ENCODE measurements at places on chromosomes 4 and X.
A peak's percentile ranks its signal among the peaks of the same experiment; 100 is the strongest.

DNA sequence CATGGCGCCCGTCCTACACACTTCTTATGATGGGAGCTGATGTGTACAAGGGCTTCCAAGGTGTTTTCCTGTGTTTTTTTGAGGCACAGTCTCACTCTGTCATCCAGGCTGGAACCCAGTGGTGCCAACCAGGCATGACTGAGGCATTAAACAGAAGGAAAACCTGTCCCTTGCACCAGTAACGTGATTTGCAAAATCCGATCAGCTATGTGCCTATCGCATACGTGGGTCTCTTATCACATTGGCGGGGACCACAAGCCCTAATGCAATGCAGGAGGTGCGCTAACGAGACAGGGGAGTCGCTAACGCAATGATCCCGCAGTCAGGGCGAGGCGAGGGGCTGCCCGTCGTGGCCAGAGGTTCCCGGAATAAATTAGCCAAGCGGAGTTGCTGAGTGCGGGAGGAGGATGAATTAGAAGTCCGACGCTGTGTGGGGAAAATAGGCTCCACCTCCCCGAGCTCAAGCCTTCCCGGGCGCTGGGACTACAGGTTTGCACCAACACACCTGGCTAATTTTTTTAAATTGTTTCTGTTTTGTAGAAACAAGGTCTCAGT, 162.7 kb downstream of the SHOX start:
- no peak for DNase-seq

GRCh38 chr4:6463311-6464289, 8.8 kb downstream of the PPP2R2C start:
- no peak for DNase-seq

- DNase-seq, result no peak
Measured at GRCh38 chr4:141346144-141346543, 125.4 kb downstream of the ZNF330 start.

DNA sequence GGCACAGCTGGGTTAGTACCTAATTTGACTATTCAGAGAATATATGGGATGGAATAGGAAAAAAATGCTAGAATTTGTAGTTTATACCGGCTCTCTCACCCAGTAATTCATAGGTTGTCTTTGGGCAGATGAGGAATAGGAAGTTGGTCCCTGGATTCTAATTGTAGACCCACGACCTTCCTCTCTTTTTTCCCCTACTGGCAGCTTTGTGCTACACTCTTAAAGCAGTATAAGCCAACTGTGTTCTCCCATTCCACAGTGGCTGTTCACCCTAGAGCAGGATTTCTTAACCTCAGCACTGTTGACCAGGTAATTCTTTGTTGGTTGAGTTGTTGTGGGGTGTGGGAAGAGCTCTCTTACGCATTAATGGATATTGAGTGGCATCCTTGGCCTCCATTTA, 92.9 kb downstream of the FNIP2 start:
- no peak for DNase-seq

DNA sequence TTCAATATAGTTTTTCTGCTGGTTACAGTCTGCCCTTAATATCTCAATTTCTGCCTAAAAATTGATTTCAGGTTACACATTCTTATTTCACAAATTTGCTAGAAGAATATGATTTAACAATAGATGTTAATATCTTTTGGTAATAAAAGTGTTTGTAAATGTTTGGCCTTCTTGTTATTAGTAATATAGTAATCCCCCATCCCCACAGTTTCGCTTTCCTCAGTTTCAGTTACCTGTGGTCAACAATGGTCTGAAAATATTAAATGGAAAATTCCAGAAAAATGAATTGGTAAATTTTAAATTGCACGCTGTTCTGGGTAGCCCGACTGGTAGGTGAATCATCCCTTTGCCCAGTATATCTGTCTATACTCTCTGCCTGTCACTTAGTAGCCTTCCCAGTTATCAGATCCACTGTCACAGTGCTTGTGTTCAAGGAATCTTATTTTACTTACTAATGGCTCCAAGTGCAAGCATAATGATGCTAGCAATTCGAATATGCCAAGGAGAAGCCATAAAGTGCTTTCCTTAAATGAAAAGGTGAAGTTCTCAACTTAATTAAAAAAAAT, 3.5 kb upstream of the BMP2K start:
- DNase-seq, result no peak

DNA sequence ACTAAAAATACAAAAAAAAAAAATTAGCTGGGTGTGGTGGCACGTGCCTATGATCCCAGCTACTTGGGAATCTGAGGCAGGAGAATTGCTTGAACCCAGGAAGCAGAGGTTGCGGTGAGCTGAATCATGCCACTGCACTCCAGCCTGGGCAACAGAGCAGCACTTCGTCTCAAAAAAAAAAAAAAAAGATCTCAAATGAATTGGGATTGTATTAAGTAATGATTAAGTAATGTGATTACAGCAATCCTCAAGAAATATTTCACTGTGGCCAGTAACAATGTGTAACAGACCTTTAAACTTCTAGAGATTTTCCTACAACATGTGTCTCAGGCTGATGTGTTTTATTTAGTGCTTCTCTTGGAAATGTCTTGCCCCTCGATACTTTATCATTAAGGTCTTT, 46.8 kb downstream of the PKD2 start:
- no peak for DNase-seq

DNA sequence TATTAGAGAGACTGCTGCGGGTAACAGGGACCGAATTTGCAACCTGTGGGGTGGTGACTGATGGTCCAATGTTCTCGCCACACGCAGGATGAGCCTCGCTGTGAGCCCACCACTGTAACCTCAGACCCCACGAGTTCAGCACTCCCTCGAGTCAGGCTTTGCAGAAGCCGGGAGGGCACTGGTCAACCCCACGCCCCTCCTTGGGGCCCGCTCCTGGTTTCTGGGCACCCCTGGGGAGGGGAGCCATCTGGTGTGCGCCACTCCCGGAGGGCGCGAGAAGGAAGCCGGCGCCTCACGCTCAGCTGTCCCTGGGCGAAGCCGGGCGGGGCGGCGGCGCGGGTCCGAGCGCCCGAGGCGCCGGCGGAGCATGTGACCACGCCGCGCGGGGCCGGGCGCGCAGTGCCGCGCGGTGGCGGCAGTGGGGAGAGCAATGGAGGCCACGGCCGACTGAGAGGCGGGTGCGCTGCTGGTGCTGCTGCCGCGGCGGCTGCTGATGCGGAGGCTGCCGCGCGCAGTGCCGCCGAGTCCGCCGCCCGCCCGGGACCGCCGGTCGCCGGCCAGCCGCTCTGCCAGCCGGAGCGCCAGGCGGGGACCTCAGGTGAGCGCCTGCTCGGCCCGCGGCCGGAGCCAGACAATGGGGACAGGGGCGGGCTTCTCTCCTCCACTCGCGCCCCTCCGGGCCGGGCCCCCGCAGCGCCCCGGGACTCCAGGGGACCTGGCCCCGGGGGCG, 100.1 kb downstream of the CEP135 start:
- peak; percentile 33 for DNase-seq

GRCh38 chr4:22635692-22636091, 57.0 kb upstream of the GBA3 start:
- DNase-seq, result no peak

DNA sequence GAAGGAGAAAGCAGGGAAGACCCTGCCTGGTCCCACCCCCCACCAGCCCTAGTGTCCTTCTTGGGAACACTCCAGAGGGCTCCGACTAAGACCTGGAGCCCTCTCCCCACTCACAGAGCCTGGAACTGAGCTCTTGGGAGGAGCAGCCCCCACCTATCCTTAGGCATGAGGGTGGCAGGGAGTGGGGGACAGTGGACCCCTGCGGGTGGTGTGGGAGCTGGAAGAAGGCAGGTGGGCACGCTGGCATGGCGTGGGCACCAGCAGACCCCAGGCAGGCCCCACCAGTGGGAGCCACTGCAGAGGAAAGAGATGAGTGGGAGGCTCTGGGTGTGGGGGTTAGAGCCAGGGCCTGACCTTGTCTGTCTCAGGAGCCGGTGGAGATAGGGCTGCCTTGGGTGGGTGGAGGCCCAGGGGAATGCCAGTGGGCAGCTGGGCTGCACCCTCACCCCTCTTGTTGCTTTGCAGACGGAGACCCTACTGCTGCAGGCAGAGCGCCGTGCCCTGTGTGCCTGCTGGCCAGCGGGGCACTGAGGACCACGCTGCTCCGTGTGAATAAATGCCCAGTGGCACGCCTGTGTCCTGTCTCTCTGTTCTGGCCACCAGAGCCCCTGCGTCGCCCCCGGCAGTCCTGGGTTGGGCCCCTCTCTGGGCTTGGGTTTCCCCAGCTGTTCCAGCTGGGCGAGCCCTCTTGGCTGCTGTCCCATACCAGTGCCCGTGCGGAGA, 15.6 kb upstream of the NAT8L start:
- no peak for DNase-seq

DNA sequence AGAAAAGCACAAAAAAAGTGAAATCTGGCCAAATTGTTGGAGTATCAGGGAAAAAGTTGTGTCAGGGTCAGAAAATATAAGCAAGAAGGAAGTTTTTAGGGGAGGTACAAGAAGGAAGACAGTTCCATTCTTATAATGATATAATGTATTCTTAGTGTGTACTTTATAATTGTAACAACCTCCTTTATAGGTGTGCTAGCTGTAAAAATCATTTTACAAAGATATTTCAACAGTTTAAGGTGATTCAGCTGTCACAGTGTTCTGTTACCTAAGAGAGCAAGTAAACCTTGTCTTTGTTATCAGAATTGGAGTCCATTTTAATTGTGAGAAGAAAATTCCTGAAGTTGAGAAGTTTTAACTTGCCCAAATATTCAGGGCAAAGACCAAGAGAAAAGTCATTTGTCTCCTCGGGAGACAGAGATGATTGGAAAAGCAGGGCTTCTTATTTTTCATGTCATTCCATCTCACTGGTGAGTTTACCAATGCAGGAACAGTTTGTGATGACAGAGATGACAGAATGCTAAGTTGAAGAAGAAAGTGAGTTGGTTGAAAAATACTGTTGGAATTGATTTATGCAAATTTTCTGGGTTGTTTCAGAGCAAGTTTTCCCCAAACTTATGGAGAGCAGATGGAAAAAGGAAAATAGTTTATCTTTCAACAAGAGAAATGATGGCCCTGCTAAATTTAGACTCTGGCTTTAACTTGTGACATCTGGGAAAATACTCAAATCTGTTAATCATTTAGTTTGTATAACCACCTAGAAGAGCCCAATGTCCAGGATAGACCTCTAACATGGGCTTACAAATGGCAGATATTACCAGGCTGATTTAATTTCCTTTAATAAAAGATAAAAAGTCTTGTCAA, 14.8 kb downstream of the INTS6L start:
- DNase-seq, result no peak

- peak; percentile 42 for DNase-seq
Measured at GRCh38 chrX:110310896-110311295, 7.0 kb downstream of the AMMECR1 start.

DNA sequence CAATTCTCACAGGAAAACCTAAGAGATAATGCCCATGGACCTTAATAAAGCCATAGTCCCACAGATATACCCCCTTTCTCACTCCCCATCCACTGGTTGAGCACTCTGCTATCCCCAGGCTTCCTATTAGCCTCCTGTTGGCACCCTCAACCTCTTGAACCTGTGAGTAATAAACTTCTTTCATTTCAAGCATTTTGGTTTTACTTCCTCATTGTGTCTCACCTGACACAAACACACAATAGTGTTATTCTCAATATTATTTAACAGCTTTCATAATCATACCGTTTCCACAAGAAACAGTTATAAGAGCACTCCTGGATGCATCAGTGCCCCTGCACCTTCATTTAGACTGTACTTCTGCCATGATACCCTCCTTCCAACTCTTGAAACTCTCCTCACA, 56.8 kb downstream of the TRPC5 start:
- DNase-seq, result no peak

- no peak for DNase-seq
Measured at GRCh38 chrX:15546745-15547144, 46.1 kb downstream of the BMX start.

- no peak for DNase-seq
Measured at GRCh38 chr4:7448036-7448435, 13.3 kb upstream of the PSAPL1 start.

GRCh38 chr4:15130441-15130840, 128.2 kb downstream of the CPEB2 start:
- DNase-seq, result no peak

GRCh38 chr4:127370604-127371003, 262.2 kb upstream of the INTU start:
- no peak for DNase-seq

GRCh38 chr4:141427726-141428296, 207.1 kb downstream of the ZNF330 start:
- DNase-seq, result no peak

GRCh38 chr4:188439641-188440311, 300.5 kb downstream of the TRIML1 start:
- no peak for DNase-seq

- no peak for DNase-seq
Measured at GRCh38 chr4:124694946-124695598, 17.5 kb downstream of the ANKRD50 start.

DNA sequence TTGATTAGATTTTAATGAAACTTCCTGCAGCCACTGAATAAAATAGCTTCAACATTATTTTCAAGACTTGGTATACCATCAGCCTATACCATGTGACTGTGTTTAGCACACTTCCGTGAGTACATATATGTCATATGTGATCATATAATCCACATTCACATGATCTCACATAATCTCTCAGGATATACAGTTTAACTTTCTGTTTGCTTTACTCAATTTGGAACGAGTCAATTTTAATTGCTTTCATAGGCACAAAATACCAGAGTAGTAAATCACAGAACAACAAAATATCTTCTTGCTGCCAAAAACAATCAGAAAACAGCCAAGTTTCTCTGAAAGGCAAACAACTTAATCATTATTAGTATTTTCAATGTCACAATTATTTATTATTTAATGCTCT, 731.1 kb upstream of the DIAPH2 start:
- no peak for DNase-seq

GRCh38 chr4:10061650-10062415, 40.5 kb upstream of the SLC2A9 start:
- DNase-seq, result no peak

DNA sequence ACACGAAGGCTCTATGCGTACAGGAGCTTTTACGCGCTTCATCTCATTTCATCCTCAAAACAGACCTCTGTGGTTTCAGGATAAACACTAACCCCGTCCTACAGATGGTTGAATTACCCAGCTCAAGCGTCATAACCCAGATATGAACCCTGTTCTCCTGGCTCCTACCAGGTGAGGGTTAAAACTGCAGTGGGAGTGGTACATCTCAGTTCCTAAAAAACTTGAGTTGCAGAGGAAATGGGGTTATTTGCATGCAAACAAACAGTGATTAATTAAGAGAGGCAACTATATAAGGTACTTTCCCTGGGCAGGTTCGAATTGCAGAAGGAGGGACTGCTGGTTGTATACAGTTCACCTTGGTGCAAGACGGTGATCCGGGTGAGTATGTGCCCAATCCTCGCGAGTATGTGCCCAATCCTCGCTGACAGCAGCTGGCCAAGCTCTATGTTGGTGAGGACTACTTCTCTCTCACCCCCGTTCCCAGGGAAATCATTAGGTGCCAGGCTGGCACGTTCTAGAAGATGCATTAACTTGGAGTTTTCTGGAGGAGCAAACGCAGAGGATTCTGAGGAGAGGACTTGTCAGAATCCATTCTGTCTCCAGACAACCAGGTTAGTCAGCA, 72.6 kb downstream of the FHDC1 start:
- DNase-seq, result no peak

GRCh38 chr4:16023776-16024408, 59.9 kb downstream of the PROM1 start:
- DNase-seq, result no peak

Data from stimulated activated CD4-positive, alpha-beta T cell treated with anti-CD3 and anti-CD28 coated beads, Interleukin-4, amount 100 ng/mL, for 24 hours (primary cell).